ENCODE measurements at places on chromosomes 13 and 19. TPM values are rescaled to one million over a fixed set of nuclear protein-coding genes. Genes with fewer than 3 reads are reported as not detected.

Gene ANKLE1
- 0.83 TPM for total RNA-seq

GRCh38 chr19:22144394-22144793 is 52.4 kb downstream of the ZNF676 start:
- no peak for DNase-seq

DNA sequence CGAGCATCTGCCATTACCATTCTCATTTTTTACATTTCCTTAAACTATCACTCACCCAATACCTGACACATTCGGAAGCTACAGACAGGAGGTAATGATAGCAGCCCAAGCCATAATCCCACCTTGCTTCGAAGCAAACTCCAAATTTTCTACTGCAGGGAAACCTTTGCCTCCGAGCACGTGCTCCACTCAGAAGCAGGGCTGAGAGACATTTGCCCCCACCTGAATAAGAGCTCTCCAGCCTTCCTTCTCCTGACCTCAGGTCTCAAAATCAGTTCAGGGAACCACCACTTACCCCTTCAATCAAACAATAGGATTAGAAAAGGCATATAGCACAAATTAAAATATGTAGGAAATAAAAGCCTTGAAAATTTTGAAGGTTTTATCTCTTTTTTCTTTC is 2.3 kb upstream of the DACH1 start:
- DNase-seq: no peak

Gene ZNF677
- total RNA-seq: 21.4 TPM

DNA sequence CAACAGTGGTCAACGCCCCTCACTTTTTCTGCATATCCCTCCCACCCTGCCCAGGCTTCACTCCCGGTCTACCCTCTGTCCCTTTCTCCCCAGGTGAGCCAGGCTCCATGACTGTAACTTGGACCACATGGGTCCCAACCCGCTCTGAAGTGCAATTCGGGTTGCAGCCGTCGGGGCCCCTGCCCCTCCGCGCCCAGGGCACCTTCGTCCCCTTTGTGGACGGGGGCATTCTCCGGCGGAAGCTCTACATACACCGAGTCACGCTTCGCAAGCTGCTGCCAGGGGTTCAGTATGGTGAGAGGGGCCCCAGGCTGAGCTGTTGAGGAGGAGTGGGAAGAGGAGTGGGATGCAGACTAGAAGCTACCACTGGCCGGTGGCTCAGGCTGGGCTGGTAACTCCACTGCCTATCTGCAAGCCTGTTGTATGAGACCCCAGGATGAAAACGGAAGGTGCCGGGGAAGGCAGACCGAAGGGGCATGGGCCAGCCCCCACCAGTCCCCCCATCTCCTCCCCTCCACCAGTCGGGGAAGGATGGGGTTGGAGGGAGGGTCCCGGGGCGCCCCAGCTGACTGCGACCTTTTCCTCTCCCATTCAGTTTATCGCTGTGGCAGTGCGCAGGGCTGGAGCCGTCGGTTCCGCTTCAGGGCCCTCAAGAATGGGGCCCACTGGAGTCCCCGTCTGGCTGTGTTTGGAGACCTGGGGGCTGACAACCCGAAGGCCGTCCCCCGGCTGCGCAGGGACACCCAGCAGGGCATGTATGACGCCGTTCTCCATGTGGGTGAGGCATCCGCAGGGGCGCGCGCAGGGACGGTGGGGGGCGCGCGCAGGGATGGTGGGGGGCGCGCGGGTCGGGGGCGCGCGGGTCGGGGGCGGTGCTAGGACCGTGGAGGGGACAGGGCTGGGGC is 14.4 kb downstream of the ACP7 start:
- DNase-seq: no peak

DNA sequence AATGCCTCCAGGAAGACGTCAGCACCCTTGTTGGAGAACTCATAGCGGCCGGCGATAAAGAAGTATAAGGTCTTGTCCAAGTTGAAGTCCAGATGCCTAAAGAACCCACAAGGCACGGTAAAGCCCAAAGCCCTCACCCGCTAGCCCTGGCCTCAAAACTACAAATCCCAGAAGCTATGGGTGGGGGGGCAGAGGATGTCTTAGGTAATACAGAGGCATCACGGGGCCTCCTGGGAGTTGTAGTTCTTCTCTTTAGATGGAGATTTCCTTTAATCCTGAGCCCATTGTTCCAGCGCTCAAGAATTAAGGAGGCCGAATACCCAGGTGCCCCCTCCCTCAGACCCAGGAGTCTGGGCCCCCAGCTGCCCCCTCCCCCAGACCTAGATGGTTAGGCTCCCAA is 10.8 kb downstream of the GYS1 start:
- no peak for DNase-seq

Gene NAXD
- 62.7 TPM for total RNA-seq

- DNase-seq: no peak
Observed at GRCh38 chr13:37918751-37919150, 49.2 kb upstream of the TRPC4 start.

Gene LSR
- total RNA-seq: 229 TPM

GRCh38 chr19:1651568-1652291 is 685 bp downstream of the TCF3 start:
- DNase-seq: no peak

- DNase-seq: no peak
Observed at GRCh38 chr13:52686376-52686775, 33.7 kb downstream of the SUGT1 start.

- no peak for DNase-seq
Observed at GRCh38 chr13:26019881-26020870, 31.6 kb downstream of the SHISA2 start.

Gene ZNF101
- 9.2 TPM for total RNA-seq

GRCh38 chr19:13460045-13460444 is 46.2 kb downstream of the CACNA1A start:
- no peak for DNase-seq

DNA sequence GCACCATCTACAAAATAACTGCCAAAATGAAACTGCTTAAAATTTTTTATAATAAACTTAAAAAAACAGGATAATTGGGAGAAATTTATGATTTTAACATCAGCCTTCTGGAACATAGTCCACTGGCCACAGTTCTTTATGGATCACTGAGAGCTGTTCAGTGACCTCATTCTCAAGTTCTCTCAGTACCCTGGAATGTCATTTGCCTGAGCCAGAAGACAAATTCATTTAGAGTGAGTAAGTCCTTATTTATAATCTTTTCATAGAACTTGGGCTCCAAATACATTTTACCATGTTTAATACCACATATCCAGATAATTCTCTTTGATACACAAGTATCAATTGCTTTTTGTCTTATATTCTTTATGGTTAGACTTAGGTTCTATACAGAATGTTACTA is 87.6 kb downstream of the CAB39L start:
- no peak for DNase-seq

Gene ZNF799
- 9.7 TPM for total RNA-seq

DNA sequence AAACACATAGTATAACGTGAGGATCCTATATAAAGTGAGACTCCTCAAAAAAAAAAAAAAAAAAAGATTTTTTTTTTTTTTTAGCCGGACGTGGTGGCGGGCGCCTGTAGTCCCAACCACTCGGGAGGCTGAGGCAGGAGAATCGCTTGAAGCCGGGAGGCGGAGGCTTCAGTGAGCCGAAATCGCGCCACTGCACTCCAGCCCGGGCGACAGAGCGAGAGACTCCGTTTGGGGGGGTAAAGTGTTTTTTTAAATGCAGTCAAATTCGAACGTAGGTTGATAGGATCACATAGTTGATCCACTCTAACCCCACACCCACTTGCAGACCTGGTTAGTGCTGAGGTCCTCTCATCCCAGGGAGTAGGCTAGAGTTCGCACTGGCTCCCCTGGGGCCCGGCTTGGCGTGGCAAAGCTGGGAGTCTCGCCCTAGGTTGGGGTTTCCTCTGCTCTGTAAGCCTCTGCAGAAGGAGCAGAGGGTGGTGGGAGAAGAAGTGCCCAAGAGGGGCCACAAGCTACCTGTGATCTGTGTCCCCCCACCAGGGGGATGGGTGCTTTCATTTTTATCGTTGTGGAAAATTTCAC is 6.5 kb downstream of the RNF225 start:
- no peak for DNase-seq

- no peak for DNase-seq
Observed at GRCh38 chr13:41019578-41020347, 647 bp upstream of the ELF1 start.

- no peak for DNase-seq
Observed at GRCh38 chr19:49085868-49086232, 599 bp downstream of the SNRNP70 start.

Gene FRY
- 112 TPM for total RNA-seq

DNA sequence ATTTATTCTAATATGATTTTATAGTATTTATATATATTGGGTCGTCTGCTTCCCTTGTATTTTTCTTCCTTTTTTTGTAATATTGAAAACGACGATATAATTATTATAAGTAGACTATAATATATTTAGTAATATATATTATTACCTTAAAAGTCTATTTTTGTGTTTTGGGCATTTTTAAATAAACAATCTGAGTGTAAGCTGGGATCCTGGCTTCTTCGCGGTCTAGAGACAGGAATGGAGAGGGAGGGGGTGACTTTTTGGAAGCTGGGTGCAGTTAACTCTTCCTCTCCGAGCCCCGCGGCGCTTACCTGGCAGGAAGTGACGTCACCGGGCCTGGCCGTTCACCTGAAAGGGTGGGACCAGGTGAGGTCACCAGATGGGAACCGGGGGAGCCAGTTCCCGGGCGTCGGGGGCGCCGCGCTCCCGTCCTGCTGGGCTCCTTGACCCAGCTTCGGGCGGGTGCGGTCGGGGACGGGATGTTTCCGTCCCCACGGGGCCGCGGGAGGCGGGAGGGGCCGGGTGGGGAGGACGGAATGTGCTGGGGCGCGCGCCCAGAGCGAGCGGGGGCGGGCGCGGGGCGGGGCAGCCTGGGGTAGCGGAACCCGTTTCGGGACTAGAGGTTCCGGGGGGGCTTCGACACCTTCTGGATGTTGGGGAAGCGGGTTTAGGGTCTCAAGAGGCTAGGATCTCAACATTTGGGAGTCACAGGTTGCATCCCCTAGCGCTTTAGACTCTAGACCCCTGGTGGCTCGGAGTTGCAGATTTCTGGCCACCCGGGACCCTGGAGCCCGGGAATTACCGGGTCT is 2.8 kb downstream of the ZFP36 start:
- peak; percentile 95 for DNase-seq

DNA sequence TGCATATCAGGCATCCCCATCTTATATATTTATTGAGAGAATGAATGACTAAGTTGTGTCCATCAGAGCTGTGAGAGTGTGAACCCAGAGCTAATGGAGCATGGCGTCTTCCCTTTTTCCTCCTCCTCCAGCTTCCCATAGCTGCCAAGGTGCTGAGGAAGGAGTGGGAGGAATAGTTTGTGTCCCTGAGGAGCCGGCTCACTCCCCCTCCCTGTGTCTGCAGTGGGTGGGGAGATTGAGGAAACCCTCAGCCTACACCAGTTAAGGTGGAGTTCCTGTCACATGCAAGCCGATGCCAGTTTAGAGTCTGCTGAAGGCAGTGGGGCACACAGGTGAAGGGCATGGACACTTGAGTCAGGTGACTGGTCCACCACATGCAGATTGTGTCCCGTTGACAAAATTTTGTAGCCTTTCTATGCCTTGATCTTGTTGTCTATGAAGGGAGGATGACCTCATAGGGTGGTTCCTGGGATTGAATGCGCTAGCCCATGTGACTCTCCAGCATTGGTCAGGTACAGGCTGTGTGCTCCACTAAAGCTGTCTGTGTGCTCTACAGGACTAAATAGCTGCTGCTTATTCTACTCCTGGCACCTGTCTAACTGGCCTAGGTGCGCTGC is 47.6 kb upstream of the GPI start:
- no peak for DNase-seq

Gene ODAD3
- total RNA-seq: 1.4 TPM

GRCh38 chr19:343941-344624 is 513 bp downstream of the MIER2 start:
- no peak for DNase-seq

- no peak for DNase-seq
Observed at GRCh38 chr13:22210134-22210930, 539.5 kb downstream of the FGF9 start.

GRCh38 chr19:16361926-16362325 is 37.3 kb downstream of the KLF2 start:
- no peak for DNase-seq
